ENCODE measurements at places on chromosomes 4 and X. TPM values are rescaled to one million over a fixed set of nuclear protein-coding genes. Genes with fewer than 3 reads are reported as not detected.

GRCh38 chrX:12002876-12003275, 135.4 kb upstream of the FRMPD4 start:
- no peak for DNase-seq

GRCh38 chr4:42715807-42716482, 59.0 kb upstream of the ATP8A1 start:
- no peak for DNase-seq

Gene ASB5
- 40.8 TPM for polyA plus RNA-seq

DNA sequence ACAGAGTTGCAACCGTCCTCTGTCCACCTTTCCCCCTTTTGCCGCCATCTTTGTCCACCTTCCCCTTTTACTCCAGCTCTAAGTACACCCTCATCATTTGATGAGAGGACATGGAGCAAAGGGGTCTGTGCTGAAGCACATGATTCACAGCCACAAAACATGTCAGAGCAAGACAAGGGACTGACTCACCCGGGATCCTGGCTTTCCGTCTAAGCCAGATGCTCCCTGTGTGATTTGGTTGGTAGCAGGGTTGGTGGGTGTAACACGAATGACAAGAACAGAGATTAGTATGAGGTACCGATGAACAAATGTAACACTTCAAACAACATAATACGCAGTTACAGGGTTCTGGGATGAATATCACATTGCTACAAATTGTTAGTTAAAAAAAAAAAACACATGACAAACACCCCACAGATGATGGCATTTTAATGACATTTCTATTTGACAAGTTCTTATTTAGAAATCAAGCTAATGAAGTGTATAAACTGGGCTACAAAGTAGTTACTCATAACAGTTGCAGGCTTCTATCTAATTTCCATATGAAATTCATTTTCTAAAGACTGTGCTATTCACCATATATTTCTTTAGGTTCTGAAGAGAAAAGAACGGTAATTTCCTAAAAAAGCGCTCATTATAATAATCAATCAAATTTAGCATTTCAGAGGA, 71.4 kb upstream of the ETNPPL start:
- DNase-seq = no peak

DNA sequence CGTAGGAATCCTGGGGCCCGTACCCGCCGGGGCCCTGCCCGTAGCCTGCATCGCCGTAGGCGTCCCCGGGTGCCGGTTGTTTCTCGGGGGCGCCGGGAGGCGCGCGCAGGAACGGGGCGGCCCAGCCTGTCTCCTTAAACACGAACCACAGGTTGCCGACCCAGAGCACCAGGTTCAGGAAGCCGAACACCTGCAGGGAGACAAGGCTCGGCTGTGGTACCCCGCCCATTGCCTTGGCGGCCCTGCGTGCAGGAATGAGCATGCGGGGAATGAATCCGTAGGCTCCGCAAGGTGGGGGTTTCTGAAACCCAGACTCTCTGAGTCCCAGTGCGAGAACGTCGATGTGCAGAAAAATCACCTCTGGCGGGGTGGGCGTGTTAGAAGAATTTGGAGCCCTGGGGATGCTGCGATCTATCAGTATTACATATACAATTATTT, 5.4 kb upstream of the PRICKLE3 start:
- DNase-seq = no peak

All from urinary bladder (tissue), 4 donors.